ENCODE measurements at places on chromosomes 5 and 9. TPM values are rescaled to one million over a fixed set of nuclear protein-coding genes. Genes with fewer than 3 reads are reported as not detected.

- H3K27ac ChIP-seq, result no peak overlapping the region
- H3K4me3 ChIP-seq, result no peak overlapping the region
- H3K36me3 ChIP-seq, result no peaks in the 10 kb centered on the region
- H3K27me3 ChIP-seq, result no peaks in the 10 kb centered on the region
- DNase-seq, result no peak
- H3K4me1 ChIP-seq, result no peaks in the 10 kb centered on the region
Measured at GRCh38 chr5:78603636-78604175, 44.9 kb downstream of the LHFPL2 start.

Gene GPX3
- total RNA-seq, result 4,557 TPM

DNA sequence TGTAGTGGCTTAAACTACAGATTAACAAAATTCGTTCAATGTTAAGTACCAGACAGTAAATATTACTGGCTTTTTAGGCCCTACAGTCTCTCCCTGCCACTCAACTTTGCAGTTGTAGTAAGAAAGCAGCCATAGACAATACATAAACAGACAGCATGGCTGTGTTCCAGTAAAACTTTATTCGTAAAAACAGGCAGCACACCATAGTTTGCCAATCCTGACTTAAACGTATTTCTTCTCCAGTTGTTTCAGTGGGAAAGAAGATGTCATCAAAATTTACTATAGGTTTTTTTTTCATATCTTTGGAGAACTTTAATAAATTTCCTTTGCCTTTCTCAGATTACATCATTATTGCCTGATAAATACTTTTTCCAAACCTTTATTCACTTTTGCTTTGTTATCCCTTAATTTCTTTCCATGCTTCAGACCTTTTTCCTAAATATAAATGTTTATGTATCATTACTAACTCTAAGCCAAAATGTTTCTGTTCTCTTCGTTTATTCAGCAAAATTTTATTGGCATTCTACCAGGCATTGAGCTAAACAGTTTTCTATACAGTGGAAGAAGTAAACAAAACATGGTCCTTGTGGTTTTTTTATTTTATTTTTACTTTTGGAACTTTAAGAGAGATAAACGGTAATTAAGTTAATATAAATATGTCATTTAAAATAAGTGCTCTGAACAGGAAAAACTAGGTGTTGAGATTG, 64.5 kb downstream of the SLF1 start:
- no peaks in the 10 kb centered on the region for H3K27me3 ChIP-seq
- no peaks in the 10 kb centered on the region for H3K36me3 ChIP-seq
- no peak overlapping the region for H3K27ac ChIP-seq
- no peak for DNase-seq
- H3K4me1 ChIP-seq, result no peaks in the 10 kb centered on the region

- DNase-seq, result no peak
- no peak overlapping the region for H3K27ac ChIP-seq
- no peaks in the 10 kb centered on the region for H3K36me3 ChIP-seq
- H3K4me3 ChIP-seq, result no peak overlapping the region
- no peaks in the 10 kb centered on the region for H3K27me3 ChIP-seq
Measured at GRCh38 chr5:134053840-134054338, 49.1 kb upstream of the VDAC1 start.

Gene IFNK
- not detected for total RNA-seq

Measured in thyroid gland (tissue), 4 donors.